NCI-H1436 (cell line): ENCODE measurements at places on chromosomes 7 and 10.

DNA sequence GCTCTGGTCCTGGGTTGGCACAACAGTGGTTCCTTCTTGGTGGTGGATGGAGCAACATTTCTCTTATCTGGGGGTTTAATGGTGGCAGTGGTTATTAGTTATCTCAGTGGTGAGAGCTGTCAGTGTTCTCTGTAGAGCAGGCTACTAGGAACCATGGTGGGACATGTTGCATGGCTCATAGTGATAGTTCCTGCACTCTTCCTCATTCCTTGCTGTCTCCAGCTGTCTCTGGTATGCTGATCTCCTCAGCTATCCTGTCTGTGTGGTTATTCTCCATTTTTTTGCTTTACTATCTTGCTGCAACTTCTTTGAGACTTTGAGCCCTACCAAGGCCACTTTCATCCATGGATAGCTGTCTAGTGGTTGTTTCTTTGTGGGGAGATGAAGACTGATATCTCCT is 44.0 kb downstream of the CCDC7 start:
- DNase-seq: no peak

- no peak for DNase-seq
Measured at GRCh38 chr7:17774248-17774647, 166.0 kb downstream of the SNX13 start.

DNA sequence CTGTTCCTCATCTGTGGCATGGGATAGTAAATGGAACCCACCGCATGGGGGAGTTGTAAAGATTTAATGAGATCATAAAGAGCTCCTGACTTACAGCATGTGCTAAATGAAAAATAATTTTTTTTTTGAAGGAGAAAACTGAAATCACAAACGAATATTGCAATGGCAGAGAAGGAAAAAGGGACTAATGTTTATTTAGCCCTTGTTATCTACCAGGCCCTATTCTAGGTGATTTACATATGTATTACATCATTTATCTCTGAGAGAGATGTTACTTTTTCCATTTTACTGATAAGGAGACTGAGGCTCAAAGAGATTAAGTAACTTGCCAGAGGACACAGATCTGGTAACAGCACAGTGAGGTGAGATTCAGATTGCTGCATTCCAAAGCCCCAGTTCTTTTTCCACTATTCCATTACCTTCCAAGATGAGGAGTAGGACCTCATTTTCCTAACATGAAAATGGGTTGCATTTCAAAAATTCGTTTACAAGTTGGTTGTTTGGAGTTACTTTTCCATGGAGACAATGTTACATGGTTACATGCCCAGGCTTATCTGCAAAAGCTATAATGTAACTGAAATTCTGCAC is 28.6 kb downstream of the VCL start:
- DNase-seq: no peak

GRCh38 chr10:33509231-33509831 is 174.9 kb upstream of the NRP1 start:
- DNase-seq: peak; percentile 59

GRCh38 chr7:99011341-99011705 is 132.6 kb downstream of the SMURF1 start:
- DNase-seq: no peak

- no peak for DNase-seq
Measured at GRCh38 chr10:91034494-91035159, 113.7 kb upstream of the ANKRD1 start.

GRCh38 chr7:39407137-39407536 is 159.1 kb upstream of the YAE1 start:
- DNase-seq: no peak

DNA sequence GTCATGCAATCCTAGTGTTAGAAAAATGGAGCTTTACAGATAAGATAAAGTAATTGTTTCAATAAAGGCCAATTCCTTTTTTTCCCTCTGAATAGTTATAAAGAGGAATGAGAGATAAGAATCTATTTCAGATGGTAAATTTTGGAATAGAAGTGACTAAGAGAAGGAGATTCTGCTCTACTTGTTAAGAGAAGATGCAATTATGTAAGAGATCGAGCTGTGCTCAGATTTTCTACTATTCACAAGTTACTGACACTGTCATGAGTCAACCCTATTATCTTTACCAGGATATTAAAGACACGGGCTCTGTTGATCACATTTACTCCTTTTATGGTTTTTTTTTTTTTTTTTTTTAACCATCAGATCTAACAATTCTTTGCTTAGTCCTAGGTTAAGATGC is 511.3 kb downstream of the ARL4A start:
- DNase-seq: no peak

- no peak for DNase-seq
Measured at GRCh38 chr7:148336411-148336810, 254.2 kb upstream of the C7orf33 start.

- no peak for DNase-seq
Measured at GRCh38 chr10:5659702-5660528, 6.5 kb downstream of the ASB13 start.

GRCh38 chr10:62842983-62843382 is 26.8 kb upstream of the EGR2 start:
- DNase-seq: no peak

- no peak for DNase-seq
Measured at GRCh38 chr7:128189231-128189930, 51.7 kb upstream of the LEP start.

DNA sequence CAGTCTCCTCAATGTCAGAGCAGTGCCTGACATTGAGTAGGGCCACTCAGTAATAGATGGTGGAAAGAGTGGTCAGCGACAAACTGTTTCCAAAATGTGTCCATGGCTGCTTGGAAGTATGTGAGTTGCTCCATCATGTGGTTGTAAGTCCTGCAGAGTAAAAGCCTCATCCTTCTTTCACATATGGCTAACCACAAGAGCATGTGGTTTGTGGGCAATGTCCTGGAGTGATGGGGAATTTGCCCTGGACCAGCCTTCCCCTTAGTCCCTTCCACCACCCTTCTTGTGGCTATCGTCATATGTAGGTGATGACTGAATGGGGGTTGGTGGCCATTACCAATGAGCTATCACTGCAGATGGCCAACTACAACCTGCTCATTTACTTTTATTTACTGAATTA is 33.0 kb upstream of the PLXNA4 start:
- DNase-seq: no peak

DNA sequence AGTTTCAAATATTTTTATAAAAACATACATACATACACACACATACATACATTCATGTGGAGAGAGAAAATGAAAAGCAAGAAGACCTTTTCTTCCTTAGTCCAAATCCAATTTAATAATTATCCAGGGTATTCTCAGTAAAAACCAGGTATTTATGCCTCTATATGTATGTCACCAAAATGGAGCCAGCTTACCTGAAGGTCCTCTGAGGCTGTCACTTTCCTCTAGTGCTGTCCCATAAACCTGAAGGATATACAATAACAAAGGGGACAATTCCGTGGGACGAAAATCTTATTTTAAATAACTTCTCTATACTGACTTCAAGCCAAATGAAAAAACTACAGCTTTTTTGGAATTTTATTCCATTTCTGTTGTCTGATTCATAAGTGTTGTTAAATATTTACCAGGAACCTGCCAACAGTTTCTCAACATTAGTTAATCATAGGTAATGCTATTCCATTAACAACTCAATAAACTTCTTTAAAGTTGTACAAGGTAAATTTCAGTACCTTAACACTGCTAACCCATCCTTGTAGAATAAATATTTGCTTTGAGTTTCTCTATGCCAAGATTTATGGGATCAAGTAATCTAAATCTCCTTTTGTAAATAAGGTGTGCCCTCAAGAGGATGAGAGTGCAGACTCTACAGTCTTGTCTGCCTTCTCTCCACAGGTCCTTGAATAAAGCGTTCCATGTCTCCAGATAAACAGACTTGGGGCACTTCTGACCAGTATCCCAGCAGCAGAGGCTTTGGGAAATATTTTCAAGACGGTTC is 260.3 kb downstream of the AHR start:
- no peak for DNase-seq

DNA sequence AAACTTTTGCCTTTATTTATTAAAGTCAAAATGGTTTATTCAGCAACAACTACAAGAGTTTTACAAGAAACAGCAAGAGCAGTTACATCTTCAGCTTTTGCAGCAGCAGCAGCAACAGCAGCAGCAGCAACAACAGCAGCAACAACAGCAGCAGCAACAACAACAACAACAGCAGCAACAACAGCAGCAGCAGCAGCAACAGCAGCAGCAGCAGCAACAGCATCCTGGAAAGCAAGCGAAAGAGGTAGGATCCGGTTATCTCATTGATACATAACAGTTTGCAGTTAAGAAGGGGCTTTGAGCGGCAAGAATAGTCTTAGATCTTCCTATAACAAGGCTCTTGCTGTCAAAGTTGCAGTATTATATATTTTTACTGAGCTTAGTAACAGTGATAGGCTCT is 215.1 kb downstream of the FOXP2 start:
- DNase-seq: no peak

DNA sequence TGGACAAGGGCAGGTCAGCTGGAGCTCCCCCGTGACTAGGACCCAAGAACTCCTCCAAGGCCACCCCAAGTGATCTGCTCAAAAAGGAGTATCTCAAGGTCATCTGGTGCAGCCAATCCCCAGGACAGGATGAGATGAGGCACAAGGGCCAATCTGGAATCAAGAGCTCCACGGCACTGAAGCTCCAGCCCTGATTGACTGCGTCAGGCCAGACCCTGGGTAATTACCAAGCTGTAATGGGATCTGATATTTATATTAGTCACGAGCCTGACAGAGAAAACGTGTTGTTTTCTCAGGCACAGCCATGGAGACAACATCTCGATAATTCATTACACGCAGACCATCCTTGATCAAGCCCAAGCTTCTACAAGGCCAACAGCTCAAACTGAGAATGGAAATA is 4.2 kb downstream of the KCNMA1 start:
- no peak for DNase-seq

DNA sequence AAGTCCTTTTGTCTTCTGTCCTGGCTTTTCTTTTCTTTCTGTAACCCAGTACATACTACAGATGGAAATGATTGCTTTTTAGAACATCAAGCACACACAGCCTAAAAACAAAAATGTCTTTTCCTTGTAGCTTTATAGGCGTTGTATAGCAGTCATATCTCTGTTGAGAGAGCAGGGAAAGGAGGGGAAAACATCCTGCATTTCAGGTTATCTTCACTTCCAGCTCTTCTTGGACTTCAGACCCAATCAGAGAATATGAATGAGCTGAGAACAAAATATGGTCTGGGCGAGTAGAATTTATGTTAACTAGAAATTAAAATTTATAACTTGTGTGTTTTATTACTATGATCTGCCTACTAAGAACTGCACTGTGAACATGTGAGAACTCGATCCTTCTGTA is 14.7 kb downstream of the TMEM60 start:
- DNase-seq: no peak

GRCh38 chr10:125158275-125158600 is 2.1 kb downstream of the CTBP2 start:
- DNase-seq: no peak
